Right ventricle myocardium inferior (tissue), 1 donor: ENCODE measurements at places on chromosomes 16 and 17.

GRCh38 chr16:81617021-81617346 lies 162.1 kb upstream of the PLCG2 start:
- DNase-seq = no peak

DNA sequence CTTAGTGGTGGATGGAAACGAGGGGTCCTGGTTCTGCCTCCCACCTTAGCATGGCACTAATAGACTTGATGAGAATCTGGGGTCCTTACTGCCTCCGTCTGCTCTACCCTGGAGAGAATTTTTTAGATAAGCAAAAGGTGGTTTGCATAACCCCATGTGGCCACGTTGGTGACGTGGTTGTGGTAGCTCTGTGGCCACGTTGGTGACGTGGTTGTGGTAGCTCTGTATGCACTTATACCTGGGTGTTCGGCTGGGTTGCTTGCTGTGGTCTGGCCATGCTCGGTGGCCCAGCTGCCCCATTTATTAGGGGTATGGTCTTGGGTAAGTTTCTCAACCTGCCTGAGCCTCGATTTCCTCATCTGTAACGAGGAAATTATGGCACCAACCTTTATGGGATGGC lies 13.0 kb downstream of the SPIRE2 start:
- DNase-seq = no peak

GRCh38 chr17:80082403-80083135 lies 18.8 kb upstream of the GAA start:
- no peak for DNase-seq

DNA sequence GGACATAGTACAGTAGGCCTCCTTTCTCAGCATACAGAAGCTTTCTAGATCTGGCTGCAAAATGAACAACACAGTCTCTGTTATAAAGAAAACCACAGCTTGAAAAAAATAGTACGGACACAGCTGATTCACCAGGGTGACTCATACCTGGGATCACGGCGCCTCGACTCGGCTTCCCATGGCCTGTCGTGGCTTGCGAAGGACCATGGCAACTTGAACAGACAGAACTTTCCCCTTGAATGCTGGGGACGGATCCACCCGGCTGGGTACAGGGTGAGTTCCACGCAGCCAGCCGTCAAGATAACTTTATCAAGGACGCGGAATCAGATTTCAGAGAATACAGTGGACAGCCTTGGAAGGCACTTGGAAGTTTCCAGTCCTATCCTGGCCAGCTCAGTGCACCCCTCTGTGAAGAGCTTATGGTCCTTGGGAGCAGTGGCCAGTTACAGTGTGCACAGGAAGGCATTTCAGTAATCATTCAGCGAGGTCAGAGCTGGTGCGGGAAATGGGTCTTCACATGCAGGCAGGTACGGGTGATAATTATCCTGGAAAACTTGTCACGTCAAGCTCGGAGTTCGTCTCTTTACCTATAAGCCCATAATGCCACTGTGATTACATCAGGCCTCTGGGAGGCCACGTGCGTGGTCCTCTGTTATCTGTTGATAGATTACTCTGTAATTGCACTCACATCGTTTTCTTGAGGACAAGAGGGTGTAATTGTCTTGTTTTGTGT lies 57.9 kb upstream of the MAF start:
- DNase-seq = no peak

DNA sequence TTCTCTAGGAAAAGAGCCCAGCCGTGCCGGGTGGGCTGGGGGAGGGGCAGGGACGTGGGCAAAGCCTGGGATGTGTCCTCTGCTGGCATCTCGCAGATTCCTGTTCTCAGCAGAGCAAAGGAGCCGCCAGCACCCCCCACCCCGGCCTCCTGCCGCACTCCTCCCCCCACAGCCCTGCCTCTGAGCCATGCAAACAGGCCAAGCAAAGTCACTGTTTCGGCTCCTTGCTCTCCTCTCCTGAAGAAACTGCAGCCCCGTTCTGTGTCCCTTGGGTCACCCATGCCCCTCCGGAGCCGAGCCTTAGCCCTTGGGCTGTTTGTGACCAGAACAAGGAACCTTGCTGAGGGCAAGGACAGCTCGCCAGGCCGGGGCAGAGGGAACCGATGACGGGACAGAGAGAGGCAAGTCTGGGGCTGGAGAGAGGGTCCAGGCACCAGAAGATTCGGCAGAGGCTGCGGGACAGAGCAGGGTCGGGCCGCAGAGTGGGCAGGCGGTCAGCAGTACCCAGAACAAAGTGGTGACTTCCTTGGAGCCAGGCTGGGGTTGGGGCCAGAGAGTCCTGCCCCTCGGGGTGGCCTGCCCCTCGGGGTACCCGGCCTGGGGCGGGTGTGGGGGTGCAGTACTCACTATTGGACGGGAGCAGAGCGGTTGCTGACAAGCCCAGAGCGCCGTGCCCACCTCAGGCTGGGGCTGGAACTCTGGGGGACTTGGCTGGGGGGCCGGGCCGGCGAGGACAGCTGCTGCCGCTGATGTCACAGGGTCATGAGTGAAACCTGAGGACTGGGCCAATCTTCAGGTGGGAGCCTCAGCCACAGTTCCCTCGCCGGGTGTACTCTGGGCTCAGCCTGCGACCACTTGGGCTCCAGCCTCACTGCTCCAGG lies 9.2 kb upstream of the PRR29 start:
- DNase-seq = peak; percentile 56

- DNase-seq = peak; percentile 44
These were observed 8.8 kb downstream of the PIPOX start for GRCh38 chr17:29051731-29052130.
